CD8-positive, alpha-beta memory T cell (primary cell): ENCODE measurements at places on chromosomes 16 and 17.

DNA sequence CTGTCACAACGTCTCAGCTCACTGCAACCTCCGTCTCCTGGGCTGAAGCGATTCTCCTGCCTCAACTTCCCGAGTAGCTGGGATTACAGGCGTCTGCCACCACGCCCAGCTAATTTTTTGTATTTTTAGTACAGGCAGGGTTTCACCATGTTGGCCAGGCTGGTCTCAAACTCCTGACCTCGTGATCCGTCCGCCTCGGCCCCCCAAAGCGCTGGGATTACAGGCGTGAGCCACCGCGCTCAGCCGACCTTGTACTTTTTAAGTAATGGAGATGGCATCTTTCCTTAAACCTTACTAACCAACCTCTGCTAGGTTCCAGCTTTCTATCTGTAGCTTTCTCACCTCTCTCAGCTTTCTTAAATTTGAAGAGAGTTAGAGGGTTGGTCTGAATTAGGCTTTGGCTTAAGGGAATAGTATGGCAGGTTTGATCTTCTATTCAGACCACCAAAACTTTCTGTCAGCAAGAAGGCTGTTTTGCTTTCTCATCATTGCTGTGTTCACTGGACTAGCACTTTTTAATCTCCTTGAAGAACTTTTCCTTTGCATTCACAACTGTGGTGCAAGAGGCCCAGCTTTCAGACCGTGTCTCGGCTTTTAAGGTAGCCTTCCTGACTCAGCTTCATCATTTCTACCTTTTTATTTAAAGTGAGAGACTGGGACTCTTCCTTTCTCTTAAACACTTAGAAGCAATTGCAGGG lies 28.0 kb downstream of the YWHAE start:
- DNase-seq = no peak

DNA sequence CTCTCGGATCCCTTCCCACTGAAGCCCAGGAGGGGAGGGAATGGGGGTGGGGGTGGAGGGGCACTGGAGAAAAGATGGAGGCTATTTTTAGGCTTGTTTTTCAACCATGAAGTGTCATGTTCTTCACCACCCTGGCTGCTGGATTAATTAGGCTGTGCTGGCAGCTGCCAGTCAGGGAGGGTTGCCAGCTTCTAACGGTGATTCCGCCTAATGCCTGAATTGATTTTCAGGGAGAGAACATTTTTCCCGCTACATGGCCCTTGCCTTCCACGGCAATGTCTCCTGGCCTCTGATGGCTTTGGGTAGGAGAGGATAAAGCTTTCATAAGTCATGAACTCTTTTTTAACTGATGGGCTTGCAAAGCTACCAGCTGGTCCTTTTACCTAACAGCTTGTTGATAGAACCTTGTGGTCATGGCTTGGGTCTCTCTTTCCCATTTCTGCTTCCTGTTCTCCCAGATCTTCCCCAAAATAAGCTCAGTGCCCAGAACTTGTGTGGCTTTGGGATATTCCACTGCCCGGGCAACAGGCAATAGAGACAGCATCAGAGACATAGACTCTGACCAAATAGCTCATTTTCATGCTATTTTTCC lies 167.4 kb downstream of the PITPNC1 start:
- no peak for DNase-seq

GRCh38 chr16:86367291-86368072 lies 142.8 kb upstream of the FOXF1 start:
- DNase-seq = no peak

GRCh38 chr16:11966173-11966572 lies 1.2 kb downstream of the TNFRSF17 start:
- no peak for DNase-seq

DNA sequence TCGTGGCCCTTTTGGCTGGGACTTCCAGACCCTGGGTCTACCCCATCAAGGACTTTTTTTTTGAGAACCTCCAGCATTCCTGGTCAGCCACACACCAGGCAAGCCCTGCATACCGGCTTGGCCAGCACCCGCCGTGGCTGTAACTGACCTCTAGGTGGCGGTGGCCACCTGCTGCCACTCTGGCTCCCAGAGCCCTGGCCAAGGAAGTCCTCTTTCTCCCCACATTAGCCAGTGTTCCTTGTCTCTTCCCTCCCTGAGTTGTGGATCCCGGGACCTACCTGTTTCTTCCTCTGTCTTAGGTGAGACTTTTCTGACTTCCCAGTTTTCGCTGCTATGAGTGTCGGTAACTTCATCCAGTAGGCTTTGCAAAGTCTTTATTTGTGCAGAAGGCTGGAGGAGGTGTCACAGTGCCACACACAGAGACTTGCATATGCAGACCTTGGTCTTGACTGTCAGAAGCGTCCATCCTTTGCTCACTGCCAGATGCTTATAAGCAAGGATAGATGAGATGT lies 348.3 kb downstream of the CPPED1 start:
- DNase-seq = no peak

GRCh38 chr16:72182976-72183375 lies 11.0 kb upstream of the PMFBP1 start:
- no peak for DNase-seq

GRCh38 chr17:34909040-34909439 lies 52.2 kb downstream of the CCT6B start:
- DNase-seq = no peak

DNA sequence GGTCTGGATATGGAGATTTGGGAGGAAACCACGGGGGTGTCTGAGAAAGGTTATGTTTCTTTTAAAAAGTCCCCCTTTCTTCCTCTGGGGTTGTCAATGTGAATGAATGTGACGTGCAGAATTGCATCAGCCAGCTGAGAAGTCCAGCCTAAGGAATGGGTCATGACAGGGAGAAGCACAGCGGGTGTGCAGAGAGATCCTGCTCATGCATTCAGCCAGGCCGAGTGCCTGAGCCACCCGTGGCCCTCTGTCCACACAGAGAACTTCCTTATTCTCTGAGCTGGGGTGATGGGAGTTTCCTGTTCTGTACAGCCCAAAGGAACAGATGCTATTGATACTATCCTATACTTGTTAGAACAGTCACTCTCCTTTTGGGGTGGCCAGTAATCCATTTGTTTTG lies 117.9 kb downstream of the CPPED1 start:
- no peak for DNase-seq

GRCh38 chr16:72025404-72026114 lies 17.0 kb downstream of the DHODH start:
- DNase-seq = no peak
